ENCODE measurements at places on chromosomes 1 and 21.

DNA sequence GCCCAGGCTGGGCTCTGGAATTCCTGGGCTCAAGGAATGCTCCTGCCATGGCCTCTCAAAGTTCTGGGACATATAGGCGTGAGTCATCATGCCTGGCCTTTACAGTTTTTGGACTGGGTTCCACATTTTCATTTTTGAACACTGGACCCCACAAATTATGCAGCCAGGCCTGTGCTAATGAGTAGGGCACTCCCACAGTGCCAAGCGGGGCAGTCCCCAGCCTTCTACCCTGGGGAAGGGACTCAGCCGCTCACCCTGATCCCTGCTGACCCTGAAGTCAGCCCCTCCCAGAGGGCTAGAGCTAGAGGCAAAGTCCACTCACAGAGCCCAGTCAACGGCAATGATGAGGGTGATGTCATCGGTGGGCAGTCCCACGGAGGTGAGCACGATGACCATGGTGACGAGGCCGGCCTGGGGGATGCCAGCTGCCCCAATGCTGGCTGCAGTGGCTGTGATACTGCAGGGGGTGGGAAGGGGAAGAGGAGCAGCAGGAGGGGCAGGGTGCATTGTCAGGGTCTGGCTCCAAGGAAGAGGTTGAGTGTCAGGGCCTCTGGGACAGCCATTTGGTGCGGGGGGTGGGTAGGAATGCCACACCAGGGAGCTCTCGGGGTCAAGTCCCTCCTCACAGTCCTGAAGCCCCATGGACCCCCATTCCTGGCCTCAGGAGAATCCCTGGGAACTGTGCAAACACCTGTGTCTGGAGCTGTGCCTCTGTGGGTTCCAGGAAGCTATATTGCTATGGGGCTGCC is 27.6 kb downstream of the PODN start:
- no peak for DNase-seq

- no peak for DNase-seq
Measured at GRCh38 chr1:6322161-6322560, 61.3 kb upstream of the GPR153 start.

DNA sequence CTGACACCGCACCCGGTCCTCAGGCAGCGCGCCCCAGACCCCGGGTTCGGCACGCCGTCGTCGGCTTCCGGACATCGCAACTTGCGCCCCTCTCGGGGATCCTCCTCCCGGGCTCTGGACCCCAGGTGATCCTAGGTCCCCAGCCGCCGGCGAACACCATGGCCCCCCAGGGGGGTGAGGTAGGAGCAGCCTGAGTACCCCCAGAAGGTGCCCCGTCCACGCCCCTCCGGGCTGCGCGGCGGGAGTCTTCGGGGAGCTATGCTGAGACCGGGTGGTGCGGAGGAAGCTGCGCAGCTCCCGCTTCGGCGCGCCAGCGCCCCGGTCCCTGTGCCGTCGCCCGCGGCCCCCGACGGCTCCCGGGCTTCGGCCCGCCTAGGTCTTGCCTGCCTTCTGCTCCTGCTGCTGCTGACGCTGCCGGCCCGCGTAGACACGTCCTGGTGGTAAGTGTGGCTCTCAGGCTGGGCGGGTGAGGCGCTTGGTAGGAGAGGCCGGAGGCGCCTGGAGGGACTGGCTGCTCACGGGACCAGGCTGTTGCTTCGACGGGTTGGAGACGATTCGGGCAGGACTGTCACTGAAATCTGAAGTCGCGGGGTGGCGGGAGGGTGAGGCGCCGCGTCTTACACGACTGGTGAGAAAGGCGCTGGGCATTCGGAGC is 367 bp downstream of the WNT2B start:
- peak; percentile 36 for DNase-seq

GRCh38 chr1:214638997-214639396 is 36.0 kb downstream of the CENPF start:
- no peak for DNase-seq

GRCh38 chr1:187626056-187626455 is 797.3 kb downstream of the PLA2G4A start:
- no peak for DNase-seq

DNA sequence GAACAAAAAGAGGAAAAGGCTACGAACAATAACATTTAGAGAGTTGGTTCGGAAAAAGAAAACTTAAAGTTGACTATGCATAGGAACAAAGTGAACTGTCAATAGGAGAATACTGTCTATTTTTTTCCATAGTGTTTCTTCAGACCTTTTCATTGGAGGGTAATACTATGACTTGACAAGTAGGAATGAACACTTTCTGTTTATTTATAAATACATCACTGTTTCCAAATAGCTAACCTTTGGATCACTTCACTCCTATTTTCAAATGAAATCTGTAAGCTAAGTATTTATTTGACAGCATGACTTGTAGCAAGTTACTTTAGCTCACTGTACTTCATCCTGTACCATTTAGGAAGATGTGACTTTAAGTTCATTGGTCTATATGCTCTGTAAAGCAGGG is 221.3 kb downstream of the COL24A1 start:
- no peak for DNase-seq

Measured in stimulated activated CD4-positive, alpha-beta T cell treated with anti-CD3 and anti-CD28 coated beads, Interleukin-15, amount 100 ng/mL, for 24 hours (primary cell).